T-helper 2 cell treated with Interferon-gamma antibody and Interleukin-4, amounts not matched to agents 5 μg/mL and 100 μg/mL, for 36 hours (primary cell): ENCODE measurements at places on chromosomes 6 and 20.

DNA sequence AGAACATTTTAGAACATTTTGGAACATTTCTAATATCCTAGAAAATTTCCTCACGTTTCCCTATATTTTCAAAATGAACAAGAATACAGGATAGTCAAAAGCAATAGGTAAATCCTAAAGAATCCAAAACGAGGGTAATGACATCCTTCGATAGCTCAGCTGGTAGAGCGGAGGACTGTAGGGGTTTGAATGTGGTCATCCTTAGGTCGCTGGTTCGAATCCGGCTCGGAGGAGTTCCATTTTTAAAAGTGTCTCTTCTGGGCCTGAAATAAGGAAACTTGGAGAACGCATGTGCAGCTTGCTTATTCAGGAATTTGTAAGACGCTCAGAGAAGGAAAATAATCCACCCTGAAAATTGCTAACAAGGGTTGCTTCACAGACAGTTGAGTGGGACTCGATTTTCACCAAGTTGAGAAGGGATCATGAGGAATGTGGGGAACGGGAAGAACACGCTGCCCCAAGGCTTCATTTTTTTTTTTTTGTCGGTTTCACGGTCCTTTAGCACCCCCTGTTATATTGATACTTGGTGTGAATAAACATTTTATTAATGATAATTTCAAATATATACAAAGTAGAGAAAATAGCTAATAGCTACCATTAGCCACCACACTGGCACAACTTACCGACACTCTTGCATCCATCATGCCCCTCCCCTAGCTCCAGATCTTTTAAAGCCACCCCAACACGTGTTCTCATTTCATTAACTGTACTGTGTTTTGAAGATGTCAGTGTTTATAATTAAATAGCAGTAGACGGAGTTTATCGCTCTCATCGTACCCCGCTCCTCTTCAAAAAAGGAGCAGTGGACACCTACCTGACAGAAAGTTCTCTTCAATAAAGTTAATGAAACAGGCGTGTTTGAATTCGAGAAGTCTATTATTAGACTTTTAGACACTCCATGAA is 1.8 kb upstream of the ABT1 start:
- no peak for DNase-seq

- DNase-seq = no peak
These were observed 82.3 kb downstream of the CD164 start for GRCh38 chr6:109299776-109300564.

- no peak for DNase-seq
These were observed 64.9 kb downstream of the CPNE5 start for GRCh38 chr6:36774331-36774730.

- DNase-seq = peak; percentile 52
These were observed 137.0 kb upstream of the STMND1 start for GRCh38 chr6:16964553-16965499.

DNA sequence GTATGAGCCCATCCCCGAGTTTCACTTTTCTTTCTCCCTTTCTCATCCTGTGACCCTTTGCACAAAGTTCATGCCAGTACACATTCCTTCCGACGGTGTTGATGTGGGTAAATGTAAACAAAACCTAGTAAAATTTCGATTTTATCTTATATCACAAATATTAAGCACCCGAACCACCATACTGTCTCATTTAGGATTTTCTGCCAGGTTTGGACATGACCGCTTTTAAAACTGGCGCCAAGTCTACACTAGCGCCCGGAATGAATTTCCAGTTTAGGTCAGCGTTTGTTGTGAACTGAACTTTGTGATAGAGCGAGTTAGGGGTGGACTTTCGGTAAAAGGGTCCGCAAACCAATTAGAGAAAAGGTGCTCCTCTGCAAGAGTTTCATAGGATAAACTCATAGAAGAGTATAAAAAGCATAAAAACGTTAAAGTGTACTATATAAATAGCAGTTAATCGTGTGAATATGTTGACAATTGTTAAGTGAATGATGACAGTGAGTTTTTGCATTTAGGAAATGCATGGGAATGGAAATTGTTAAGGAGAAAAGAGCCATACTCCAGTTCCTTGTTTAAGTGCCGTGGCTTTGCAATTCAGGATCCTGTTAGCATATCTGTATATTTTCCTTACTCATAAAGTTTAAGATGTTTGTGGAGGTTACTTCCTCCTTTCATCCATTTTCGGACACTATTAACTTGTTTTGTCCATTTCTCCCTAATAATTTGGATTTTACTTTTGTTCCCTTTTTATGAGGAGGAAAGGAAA is 937 bp downstream of the AKAP7 start:
- DNase-seq = no peak

DNA sequence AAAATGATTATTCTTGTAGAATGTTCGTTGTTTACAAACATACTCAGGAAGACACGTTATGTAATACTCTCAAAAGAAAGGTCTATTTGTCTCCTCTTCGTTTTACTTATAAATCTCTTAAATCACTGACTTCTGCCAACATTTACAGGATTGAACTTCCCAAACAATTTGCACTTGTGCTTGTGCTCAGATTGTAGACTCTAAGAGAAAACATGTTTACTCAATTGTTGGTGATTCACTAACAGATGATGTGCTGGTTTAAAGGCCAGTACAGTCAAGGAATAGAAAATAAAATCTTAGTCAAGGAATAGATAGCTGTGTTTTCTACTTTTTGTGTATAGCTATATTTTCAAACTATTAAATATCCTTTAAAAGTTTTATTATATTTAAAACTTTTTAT is 172.8 kb downstream of the GJA1 start:
- DNase-seq = no peak

DNA sequence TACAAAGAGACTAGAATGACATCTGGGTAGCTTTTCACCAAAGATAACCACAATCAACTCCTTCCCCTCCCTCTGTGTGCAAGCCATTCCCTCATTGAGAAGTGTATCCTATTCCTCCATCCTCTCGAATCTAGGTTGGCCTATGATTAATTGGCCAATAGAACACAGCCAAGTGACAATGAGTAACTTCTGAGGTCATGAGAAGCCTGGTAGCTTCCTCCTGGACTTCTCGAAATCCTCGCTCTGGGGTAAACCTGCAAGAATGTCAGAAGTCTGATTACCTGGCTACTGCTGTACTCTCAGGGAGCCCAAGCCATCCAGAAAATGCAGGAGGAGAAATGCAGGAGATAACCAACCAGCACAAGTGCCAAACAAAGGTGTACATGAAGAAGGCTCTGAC is 13.1 kb downstream of the ARHGAP18 start:
- no peak for DNase-seq

- peak; percentile 40 for DNase-seq
These were observed 22.2 kb downstream of the RWDD2A start for GRCh38 chr6:83215131-83216047.

DNA sequence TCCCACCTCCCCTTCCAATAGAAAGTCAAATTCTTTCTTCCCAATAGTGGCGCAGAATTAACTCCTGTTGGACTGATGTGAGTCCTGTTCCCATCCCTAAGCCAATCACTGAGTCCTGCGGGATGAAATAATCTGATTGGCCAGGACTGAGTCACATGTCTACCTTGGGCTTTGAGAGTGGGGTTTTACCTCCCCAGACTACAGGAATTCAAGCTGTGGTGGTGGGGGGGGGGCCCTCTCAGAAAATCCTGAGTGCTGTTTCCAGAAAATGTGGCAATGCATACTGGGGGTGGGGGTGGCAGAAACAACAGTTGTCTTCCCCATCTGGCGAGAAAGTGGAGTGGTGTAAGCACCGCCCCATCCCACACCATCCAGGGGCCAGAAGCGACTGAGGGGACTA is 65.7 kb downstream of the CTCFL start:
- no peak for DNase-seq
